ENCODE measurements at places on chromosomes 4 and X.
A peak's percentile ranks its signal among the peaks of the same experiment; 100 is the strongest.

- no peak for DNase-seq
These were observed 18.2 kb downstream of the UBE2D3 start for GRCh38 chr4:102809190-102809589.

DNA sequence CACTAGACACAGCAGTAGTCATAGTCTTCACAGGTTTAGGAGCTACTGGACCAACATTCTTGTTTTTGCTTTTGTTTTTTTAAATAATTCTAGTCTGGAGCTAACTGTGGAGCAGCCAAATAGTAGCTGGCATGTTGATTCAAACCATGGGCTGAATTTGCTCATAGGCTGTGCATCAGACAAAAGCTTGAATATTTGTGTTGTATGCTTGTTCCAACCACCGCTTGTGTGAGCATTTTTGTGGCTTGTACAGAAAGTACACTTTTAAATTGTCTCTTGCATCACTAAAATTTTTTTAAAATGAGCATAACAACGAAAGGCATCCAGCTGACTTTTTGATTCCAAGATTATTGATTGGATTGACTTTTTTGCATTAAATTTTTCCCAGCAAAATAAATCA, 39.6 kb downstream of the CCNI start:
- no peak for DNase-seq

GRCh38 chr4:52192721-52193135, 141.6 kb downstream of the SPATA18 start:
- DNase-seq, result no peak

DNA sequence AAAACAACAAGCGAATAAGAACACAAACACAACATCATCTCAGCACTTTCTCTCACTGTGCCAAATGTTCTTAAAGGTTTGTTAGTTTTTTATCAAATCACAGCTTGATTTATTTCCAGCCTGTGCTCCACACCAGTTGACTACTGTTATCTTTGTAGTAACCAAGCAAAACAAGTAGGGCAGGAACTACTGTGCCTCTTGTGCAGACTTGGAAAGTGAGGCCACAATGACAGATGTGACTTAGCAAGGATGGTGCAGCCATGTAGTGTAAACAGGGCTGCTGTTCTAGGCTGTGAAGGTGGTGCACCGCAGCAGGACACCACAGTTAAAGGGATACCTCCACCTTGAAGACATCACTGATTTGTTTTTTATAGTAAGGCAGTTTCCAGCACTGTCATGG, 170.0 kb downstream of the IL1RAPL1 start:
- no peak for DNase-seq

DNA sequence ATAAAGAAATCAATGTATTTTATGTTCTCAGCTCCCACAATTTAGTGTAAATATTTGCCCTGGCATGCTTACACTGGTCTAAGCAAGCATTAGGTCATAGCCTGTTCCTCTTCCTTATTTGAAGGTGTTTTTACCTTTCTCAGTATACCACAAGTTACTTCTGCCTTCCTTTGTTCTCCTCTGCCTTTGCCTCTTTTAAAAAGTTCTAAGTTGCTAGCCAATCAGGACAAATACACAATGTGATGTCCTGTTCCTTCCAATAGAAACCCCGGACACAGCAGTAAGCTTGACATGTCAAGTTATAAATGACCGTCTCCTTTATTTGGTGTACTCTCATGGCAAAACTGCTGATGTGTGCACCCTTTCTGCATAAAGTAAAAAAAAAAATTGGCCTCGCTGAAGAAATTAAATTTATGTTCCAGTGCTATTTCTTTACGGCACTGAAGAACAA, 49.4 kb downstream of the UGT2B10 start:
- DNase-seq, result no peak

DNA sequence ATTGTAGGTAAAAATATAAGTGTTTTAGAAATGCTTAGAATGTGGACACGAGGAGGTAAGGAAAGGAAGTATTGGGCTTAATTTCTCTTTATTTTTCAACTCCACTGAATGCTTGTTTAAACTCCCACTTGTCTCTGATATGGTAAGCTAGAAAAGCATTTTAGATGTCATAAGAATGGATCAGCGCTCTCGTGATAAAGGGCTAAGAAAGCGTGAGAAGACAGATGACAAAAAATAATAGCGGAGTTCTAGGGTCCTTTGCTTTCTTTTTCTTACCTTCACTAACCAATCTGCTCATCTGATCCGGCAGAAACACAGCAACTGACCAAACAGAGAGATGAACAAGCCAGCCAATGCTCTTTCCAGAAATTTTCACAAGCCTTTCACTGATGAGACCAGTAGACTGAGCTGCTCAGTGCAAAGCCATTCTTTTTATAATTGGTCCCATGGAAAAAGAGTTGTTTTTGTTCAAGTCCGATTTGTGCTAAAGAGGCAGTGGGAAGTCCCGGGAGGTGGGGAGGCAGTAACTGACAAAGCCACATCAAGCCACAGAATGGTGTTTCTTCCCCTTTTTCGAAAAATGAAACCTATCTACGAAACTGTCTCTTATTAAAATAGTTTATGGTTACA, at the start of gene TASL:
Gene TASL (minus strand): TSS at position 405 of the 630 bp plus-strand sequence. CDS start 17,411 bp downstream, outside the sequence.
- peak; percentile 39 for DNase-seq

GRCh38 chr4:24980064-24980690, 50.6 kb downstream of the LGI2 start:
- peak; percentile 40 for DNase-seq

GRCh38 chrX:632366-633042, 1.9 kb downstream of the SHOX start:
- no peak for DNase-seq

DNA sequence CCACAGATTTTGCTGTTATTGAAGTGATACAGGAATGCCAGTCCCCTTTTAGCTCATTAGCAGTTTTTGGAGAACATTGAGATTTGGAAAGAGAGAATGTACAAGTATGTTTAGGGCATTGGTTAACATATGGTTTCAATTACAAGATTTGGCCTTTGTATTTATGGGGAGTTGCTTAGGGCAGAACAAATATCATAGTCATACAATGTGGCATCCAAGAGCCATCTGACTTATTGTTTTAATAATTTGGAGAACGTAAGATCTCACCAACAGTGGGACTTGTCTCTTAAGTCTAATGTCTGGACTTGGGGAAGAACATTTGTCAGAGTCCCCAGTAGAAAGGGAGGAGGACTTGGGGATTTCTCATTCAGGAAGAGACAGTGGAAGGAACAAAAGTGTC, 166.1 kb downstream of the STK32B start:
- DNase-seq, result no peak

DNA sequence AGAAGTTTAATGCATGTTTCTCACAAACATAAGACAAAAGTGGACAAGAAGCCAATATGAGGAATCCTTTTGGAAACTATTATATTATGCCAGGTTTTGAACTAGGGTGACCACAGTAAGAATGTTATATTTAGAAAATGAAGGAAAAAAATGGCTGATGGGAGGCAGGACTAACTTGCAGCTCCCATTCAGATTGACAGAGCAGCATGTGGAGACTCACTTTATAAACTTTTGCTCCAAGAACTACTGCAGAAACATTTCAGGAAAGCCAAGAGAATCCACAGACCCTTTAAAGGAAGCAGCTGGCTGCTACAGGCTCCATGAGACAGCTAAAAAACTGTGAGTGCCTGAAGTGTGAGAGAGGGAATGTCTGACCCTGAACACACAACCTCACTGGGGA, 738.6 kb upstream of the GRIA3 start:
- DNase-seq, result no peak

- DNase-seq, result no peak
These were observed 70.2 kb upstream of the ETNPPL start for GRCh38 chr4:108833046-108833445.

DNA sequence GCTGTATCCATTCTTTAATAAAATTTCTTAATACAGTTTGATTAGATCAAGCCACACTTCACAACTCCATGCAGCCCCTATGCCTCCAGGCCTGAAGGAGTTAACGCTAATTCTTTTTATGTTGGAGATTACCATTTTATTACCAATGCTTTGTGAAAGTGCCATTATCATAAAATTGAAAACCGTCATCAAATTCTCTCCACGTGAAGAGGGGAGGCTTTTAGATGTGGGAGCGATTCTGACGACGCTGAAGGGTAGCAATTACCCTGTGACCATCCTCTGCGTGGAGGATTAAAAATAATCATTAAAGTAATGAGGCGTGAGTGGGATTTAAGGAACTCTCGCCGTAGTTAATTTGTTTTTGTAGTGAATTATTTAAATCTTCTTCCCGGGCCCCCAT, 278.8 kb downstream of the CRLF2 start:
- no peak for DNase-seq

DNA sequence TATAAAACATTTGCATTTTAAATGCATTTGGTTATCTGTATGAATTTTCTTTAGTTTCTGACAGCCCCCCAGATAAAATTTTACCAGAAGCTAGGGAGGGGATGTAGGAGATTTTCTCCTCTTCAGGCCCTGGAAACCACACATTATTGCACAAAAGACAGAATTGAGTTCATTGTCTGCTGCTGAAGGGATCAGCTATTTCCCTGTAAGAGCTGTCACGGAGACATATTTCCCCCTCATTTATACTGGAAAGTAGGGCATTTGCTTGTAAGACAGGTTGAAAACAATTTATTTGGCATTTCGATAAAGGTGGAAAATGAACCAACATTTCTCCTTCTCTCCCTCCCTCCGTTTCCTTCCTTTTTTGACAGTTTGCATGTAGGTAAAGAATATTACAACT, 241.3 kb upstream of the LCORL start:
- DNase-seq, result no peak
